Activated gamma-delta T cell treated with Interleukin-2 at 50 U/mL for 16 hours (primary cell): ENCODE measurements at places on chromosomes 5 and 9.
A peak's percentile ranks its signal among the peaks of the same experiment; 100 is the strongest.

DNA sequence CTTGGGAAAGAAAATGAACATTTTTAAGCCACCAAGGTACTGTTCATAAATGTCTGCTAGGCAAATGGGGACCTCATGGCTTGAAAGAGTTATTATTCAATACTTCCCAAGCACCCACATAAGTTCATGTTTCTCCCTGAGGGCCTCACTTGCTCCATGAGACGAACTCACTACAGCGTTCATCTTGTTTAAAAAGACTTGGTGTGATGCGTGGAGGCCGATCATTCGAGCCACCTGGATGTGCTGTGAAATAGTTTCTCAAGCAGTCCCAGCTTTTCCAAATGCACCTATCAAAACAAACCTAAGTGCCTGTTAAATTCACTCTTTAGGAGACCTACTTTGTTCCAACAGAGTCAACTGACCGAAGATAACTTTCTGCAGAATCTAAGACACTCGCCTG, 103.2 kb downstream of the LHFPL2 start:
- no peak for DNase-seq

DNA sequence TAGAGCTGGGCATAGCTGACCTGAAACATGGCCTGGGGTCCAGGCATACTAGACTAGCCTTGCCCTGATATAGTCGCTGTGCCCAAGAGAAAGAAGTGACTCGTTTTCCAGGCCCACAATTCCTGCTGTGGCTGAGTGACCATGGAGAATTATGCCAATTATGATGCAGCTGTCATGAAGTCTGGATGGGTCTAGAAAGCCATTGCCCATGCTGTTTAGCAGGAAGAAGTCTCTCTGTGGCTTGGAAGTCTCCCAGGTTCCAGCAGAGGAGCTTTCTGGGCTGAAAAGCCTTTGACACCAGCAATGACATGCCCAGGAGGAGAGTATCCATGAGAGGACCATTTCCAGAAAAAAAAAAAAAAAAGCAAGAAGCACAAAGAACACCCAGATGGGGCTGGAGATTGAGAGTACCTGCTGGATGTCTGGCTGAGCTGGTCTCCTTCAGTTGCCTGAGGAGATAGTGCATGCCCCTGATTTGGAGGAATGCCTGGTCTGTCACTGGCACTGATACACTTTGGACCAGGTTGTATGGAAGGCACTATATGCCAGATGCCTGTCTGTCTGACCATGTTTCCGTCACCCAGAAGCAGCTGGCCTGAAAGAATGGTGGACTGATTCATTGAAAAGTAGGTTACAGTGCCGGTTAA, 128.0 kb upstream of the EPB41L4A start:
- DNase-seq = no peak

DNA sequence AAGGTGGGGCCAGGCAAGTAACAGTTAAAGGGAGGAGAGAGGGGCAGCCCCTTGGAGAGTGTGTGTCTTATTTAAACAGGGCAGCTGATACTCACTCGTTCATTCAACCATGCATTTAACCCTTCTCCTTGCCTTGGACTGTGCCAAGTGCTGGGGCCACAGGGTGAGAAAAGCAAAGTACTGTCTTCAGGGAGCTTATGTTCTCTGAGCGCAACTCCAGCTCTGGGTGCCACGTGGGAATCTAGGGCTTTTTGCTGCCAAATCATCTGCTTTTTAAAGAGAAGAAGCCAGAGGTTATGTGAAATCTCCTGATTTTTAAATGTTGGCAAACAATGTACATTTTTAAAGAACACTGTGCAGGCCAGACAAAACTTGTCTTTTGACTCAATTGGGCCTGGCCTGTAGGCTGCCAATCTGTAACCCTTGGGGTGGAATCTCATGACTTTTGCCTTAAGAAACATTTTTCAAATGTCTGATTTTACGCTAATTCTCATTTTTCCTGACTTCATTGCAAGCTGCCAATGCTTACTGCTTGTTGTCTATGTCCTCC, 157.8 kb downstream of the NTRK2 start:
- DNase-seq = no peak

DNA sequence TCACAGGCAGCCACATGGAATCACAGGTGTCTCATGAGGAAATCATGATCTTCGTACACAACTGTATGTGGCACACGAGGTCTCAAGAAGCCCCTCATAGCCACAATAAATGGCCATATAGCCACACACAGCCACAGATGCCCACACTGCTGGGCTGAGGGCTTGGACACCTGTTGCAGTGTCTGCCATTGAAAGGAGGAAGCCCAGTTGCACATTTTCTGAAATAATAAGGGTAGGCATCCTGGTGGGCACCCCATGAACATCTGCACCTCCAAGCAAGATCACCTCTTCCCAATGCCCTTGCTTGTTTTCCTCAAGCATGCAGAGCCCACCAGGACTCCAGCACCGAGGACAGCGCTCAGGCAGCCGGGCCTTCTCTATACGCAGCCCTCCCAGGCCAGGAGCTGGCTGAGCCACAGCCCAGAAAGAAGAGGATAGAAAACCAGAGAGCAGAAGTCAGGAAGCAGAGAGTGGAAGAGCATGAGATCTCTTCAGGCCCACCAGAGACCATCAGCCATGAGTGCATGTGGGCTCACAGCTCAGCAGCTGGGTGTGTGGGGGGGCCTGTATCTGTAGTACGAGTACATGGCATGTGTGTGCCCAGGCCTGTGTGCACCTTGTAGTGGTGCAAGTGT, 1.0 kb upstream of the ACSL6 start:
- peak; percentile 14 for DNase-seq

DNA sequence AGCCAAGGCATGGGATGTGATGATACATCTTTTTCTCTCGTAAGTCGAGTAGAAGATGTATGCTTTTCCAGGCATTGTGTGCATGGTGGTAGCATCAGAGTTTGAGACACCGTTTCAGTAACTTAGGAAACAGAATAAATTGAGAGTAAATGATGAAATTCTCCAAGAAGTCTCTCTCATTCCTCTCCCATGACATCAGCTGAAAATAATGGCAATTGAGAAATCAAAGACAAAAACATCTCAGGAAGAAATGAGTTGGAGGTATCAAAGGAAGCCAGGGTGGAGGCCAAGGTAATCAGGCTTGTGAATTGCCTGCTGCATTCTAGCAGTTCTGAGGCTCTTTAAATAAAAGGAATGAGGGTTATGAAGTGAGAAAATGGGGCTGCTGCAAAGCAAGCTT, 53.9 kb downstream of the SGCD start:
- DNase-seq = no peak

GRCh38 chr5:8907168-8907868, 638.6 kb downstream of the SEMA5A start:
- DNase-seq = no peak

GRCh38 chr5:103582364-103582763, 19.8 kb upstream of the NUDT12 start:
- DNase-seq = no peak

GRCh38 chr9:78970375-78970774, 601.4 kb upstream of the TLE4 start:
- no peak for DNase-seq

- peak; percentile 79 for DNase-seq
These were observed 6.3 kb upstream of the MXD3 start for GRCh38 chr5:177317959-177318377.

- DNase-seq = no peak
These were observed 22.3 kb downstream of the WWC1 start for GRCh38 chr5:168313596-168314204.

DNA sequence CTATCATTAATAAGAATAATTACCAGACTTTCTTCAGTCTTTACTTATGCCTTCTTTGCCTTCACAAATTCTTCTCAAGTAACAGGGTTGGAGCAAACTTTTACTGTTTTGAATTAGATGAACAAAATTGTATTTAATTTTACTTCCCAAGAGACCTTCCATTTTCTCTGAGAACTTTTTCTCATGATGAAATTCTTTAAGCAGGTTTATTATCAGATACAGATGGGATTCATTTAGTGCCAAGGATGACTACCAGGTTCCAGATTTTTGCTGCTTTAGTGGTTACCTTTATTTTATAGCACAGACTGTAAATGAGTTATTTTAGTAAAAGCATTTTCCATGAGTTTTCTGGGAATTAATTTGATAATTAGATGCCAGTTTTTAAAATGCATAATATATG, 125.1 kb downstream of the GDNF start:
- no peak for DNase-seq

DNA sequence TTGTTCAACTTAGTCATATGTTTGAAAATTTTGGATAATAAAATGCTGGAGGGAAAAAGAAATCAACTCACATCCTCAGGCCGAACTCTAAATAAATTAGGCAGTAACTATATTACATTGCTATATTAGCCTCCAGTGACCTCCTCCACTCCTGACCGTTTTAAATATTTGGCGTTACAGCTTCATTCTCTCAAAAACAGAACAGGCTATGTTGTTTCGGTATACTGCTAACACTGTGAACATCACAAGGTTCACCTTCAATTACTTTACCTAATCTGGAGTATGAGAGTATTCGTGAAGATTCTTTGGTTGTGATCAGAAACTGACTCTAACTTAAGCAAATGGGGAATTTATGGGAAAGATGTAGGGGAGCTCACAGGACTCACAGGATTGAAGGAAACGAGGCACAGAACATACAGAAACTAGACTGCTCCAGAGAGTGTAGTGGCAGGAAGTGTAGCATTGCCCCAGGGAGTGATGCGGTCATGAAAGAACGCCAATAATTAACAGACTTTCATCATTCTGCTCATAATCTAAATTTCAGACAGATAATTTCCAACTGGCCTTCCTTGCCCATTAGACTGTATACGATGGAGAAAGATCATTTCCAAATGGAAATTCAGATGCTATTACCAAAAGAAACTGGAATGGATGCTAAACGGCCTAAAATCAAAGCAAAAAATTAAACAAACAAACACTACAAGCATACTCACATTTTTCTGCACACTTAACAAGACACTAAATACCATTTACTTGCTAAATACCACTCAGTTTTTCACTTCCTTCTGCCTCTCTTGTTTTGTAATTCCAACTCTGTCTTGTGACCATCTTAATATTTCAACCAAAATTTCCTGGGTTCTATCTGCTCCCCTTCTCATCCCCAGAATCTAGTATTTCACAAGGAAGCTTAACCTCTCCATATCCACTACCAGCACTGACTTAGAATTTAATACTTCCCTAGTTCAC, 110.1 kb upstream of the LPAR1 start:
- DNase-seq = no peak

GRCh38 chr5:114208120-114208519, 153.8 kb upstream of the KCNN2 start:
- DNase-seq = no peak

GRCh38 chr9:15578714-15579113, 25.9 kb downstream of the CCDC171 start:
- no peak for DNase-seq

DNA sequence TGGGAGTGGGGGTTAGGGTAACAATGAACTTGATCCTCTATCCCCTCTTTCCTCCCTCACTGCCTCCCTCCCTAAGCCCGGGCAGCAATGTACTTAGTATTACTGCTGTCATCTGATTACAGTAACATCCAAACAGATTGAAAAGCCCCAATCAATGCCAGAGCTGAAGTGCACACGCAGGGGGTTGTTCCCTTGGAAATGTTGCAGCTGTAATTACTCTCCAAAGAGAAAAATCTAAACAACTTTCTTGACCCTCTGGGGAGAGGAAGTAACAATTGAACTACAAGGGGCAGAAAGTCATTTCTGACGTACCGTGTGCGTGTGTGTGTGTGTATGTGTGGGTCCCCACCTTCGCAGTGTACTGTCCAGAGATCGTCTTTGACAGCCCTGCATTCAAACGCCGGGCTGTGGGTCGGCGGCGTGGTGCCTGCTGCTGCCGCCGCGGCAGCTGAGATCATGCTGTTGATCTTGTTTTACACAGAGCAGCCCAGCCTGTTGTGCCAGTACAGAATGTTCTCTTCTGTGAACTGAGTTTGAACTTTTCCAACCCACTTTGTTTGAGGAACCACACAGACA, 66.0 kb upstream of the KLF9 start:
- DNase-seq = no peak

- no peak for DNase-seq
These were observed 84.4 kb downstream of the C9orf152 start for GRCh38 chr9:110123341-110124095.

- no peak for DNase-seq
These were observed 128.0 kb upstream of the ABCA1 start for GRCh38 chr9:105055917-105056316.

- no peak for DNase-seq
These were observed 139.1 kb upstream of the FSTL4 start for GRCh38 chr5:133751421-133751820.

DNA sequence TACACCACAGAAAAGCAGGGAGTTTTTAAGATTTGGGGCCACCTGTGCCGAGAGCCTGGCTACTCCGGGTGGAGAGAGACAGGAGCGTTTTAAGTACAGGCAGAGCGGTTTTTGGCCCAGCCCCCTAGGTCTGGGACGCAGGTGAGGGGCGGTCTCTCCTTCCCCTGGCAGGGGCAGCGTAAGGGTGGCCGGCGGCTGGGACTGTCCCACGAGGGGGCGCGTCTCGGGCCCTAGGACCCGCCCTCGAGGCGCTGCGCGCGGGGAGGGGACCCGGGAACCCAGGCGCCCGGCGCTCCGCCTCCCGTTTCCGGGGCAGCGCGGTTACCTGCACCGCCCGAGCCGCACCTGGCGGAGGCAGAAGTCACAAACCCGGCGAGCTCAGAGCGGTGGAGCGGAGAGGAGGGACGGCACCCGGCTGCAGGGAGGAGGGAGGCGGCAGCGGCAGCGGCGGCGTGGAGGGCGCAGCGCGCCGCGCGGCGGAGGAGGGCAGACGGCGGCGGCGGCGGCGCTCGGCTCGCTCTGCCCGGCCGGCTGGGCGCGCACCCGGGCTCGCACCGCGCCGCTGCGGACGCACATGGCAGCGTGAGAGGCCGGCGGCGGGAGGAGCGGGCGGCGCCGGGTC, at the start of gene WWC1:
WWC1 (plus strand) TSS at position 304 of the 622 bp plus-strand sequence. CDS start 508 bp downstream, outside the sequence.
- DNase-seq = peak; percentile 55

- DNase-seq = no peak
These were observed 60.3 kb upstream of the PARP8 start for GRCh38 chr5:50606179-50606578.

DNA sequence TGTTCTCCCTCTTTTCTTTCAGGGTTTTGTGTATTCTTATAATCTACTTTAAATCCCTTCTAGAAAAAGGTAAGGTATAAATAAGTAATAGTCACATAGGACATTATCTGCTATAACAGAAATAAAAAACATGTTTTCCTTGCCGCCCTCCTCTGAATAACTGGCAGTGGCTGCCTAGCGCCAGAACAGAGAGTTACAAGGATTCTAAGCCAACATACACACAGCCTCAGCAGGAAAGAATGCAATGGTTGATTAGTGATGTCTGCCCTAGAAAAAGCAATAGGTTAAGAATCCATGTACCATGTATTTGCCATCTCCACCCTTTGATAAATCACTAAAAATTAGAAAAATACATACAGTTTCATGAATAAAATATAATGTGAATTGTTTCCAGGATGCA, 4.9 kb downstream of the MED27 start:
- DNase-seq = no peak

GRCh38 chr5:135040034-135040332, 6.0 kb upstream of the PITX1 start:
- no peak for DNase-seq
